ENCODE measurements at places on chromosomes 1 and 21. TPM values are rescaled to one million over a fixed set of nuclear protein-coding genes. Genes with fewer than 3 reads are reported as not detected.

LEMD1 gene
- total RNA-seq, result not detected

GFI1 gene
- total RNA-seq, result not detected

AMY1A gene
- total RNA-seq, result not detected

SLAMF8 gene
- total RNA-seq, result not detected

FAM110D gene
- not detected for total RNA-seq

SLFNL1 gene
- 0.60 TPM for total RNA-seq

LSS gene
- 111 TPM for total RNA-seq

NR1I3 gene
- not detected for total RNA-seq

CADM3 gene
- not detected for total RNA-seq

TTC22 gene
- not detected for total RNA-seq

CTBS gene
- 9.2 TPM for total RNA-seq

HSD3B2 gene
- not detected for total RNA-seq

CATSPERE gene
- total RNA-seq, result 0.77 TPM

LINGO4 gene
- total RNA-seq, result not detected

C1orf87 gene
- not detected for total RNA-seq

C1orf105 gene
- not detected for total RNA-seq

TLR5 gene
- not detected for total RNA-seq

SIKE1 gene
- 70.4 TPM for total RNA-seq

MYBPH gene
- total RNA-seq, result 0.26 TPM

PTGFR gene
- total RNA-seq, result 15.5 TPM

CYP4B1 gene
- not detected for total RNA-seq

CD1B gene
- total RNA-seq, result not detected

KRTAP21-2 gene
- not detected for total RNA-seq

TRAF3IP3 gene
- not detected for total RNA-seq

NRAS gene
- 28.8 TPM for total RNA-seq

GALNT2 gene
- 64.0 TPM for total RNA-seq

PSMG1 gene
- 30.1 TPM for total RNA-seq

PLA2G4A gene
- 32.4 TPM for total RNA-seq

FAM131C gene
- not detected for total RNA-seq

LRRN2 gene
- total RNA-seq, result 0.34 TPM

B3GALNT2 gene
- total RNA-seq, result 27.6 TPM

KRTAP10-10 gene
- total RNA-seq, result not detected

SPATA46 gene
- not detected for total RNA-seq

All from bronchial smooth muscle cell (primary cell).